ENCODE measurements at places on chromosomes 7 and 10. TPM values are rescaled to one million over a fixed set of nuclear protein-coding genes. Genes with fewer than 3 reads are reported as not detected.

OR13A1 gene
- total RNA-seq: 0.72 TPM

ARPC1A gene
- 54.4 TPM for total RNA-seq

ITGA8 gene
- total RNA-seq: 1.7 TPM

OR2A5 gene
- total RNA-seq: 3.6 TPM

BLNK gene
- total RNA-seq: 6.7 TPM
